GM23248 (cell line): ENCODE measurements at places on chromosomes 16 and 17.

DNA sequence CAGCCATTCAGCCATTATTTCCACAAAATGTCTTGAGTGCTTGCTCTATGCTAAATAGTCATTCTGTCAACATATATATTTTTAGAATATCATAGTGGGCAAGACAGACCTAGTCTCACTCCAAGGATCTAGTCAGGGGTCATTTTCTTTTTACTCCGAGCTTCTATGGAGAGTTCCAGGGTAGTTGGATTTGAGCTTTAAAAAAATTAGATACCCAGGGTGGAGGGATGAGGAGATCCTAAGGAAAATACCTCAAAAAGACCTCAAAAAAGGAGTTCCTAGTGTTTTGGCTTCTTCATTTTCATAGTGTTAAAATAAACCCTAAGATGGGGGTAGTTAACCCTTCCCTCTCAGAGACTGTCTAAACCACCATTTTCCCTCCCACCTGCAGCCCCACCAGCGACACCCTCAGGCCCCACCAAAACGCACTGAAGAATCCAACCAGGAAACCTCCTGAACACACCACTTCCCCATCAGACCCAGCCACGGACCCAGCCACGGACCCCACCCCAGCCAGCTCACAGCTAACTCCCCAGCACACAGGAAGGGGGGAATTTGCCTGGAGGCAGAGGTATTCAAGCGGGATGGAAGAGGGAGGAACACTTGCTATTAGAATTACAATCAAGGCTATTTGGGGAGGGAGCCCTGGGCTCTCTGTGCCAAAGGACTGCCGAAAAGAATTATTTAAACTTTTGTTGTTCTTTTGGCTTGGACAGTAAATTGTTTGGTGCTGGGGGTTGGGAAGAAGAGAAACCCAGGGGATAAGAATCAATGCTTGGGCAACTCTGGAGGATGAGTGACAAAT is 2.2 kb downstream of the ETV4 start:
- no peak for DNase-seq

DNA sequence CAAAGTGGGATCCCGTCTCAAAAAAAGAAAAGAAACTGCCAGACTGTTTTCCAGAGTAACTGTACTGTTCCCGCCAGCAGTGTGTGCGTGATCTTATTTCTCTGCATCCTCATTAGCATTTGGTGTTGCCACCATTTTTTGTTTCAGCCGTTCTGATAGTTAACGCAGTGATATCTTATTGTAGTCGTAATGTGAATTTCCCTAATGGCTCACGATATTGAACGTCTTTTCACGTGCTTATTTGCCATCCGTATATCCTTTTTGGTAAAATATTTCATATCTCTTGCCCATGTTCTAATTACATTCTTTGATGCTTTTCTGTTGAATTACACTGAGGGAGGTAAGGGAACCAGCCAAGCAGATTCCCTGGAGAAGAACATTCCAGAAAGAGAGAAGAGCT is 92.4 kb downstream of the SEC14L1 start:
- no peak for DNase-seq

DNA sequence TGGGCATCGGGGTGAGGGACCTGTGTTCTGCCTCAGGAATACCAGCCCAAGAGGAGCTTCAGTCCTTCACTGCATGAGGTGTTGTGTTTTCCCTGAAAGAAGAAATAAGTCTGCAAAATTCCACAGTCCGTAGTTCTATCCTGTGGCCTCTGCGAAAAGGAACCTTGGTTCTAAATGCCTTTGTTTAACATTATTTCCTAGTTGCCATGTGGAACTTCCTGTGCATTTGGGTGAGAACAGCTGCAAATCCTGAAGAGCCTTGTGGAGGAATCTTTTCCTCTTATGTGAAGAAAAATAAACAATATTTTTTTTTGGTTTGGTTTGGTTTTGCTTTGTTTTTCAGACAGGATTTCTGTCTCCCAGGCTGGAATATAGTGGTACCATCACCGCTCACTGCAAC is 9.8 kb downstream of the PSKH1 start:
- no peak for DNase-seq

DNA sequence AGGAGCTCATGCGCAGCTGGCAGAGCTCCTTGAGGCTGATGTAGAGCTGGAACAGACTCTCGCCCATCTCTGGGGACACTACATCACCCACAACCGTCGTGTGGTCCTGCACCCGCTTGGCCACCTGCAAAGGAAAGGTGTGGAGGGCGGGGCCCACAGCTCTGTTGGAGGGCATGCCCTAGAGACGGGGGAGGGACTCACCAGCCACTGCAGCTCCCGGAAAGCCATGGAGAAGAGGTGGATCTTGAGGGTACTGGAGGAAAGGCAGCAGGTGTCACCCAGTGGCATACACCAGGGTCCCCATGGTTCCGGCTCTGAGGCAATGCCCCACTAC is 8.6 kb downstream of the UNC13D start:
- DNase-seq, result no peak

DNA sequence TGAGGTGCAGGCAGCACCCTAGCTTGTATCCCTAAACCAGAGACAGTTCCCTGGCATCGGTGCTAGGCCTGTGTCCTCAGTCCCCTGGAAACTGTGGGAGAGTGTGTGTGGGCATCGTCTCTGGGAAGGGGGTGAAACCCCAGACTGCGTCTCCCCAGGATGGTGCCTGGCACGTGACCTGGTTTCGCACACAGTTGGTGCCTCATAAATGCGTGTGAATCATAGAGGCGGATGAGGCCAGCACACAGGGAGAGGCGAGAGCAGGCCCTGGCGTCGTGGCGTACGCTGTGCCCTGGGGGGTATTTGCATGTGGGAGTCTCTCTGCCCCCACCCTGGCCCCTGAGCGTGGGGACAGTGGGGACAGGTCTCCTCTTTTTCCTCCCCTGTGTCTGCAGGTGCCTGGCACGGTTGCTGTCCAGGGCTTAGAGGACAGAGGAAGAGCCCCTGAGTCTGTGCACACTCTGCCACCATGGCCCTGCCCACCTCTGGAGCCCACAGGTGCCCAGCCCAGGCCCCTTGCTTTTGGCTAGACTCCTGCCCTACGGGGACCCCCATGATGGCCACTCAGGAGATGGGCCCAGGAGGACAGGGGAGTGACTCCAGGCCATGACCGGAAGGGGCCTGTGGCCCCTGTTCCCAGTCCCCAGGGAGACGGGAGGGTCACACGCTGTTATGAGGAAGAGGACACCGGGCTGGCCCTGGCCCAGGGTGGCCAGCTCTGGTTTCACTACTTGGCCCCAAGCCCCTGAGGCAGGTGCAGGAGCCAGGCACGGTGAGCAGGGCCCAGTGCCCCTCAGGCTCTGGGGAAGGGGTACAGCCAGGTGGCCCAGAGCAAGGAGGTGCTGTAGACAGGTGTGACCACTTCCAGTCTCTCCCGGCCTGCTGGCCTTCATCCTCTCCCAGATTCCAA is 1.3 kb upstream of the FSCN2 start:
- DNase-seq, result no peak

- DNase-seq, result no peak
Observed at GRCh38 chr16:61413021-61413420, 623.2 kb downstream of the CDH8 start.

DNA sequence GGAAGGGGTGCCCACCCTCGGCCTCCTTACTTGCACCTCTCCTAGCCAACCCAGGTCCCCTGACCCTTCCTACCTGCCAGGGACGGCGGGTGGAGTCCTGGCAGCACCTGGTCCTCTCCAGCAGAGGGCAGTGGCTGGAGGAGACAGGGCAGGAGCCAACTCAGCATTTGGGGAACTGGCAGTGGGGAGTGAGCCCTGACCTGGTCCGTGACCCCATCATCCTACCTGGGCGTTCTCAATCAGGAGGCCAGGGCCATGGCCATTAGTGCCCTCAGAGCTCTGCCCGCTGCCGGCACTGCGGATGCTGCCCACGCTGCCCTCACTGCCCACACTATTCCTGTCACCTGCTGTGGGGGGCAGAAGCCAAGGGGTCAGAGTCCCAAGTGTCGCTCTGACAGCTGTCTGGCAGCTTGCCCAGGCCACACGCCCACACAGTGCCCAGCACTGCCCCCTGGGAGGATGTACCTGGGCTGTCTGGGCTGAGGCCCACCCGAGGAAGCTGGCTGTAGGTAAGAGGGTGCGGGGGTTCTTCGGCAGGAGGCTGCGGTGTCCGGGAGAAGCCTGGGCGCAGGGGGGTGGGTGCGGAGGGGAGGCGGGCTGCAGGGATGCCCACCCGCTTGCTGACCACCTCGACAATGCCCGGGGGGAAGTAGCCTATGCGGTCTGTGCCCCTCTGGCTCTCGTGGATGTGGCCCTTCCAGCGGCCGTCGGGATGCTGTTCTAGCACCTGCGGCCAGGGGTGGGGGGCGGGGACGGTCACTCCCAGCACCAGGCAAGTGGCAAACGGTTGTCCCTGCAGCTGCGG is 10.8 kb downstream of the CASKIN2 start:
- peak; percentile 48 for DNase-seq

DNA sequence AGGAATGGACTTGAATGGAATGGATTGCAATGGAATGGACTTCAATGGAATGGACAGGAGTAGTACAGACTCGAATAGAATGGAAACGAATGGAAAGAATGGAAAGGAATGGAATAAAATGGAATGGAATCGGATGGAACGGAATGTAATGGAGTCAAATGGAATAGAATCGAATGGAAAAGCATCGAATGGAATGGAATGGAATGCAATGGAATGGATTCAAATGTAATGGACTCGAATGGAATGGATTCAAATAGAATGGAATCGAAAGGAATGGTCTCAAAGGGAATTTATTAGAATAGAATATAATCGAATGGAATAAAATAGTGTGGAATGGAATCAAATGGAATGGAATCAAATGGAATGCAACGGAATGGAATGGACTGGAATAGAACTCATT is 484.9 kb upstream of the WSB1 start:
- no peak for DNase-seq

- DNase-seq, result peak; percentile 84
Observed at GRCh38 chr16:89363621-89364393, 126.6 kb downstream of the ANKRD11 start.

DNA sequence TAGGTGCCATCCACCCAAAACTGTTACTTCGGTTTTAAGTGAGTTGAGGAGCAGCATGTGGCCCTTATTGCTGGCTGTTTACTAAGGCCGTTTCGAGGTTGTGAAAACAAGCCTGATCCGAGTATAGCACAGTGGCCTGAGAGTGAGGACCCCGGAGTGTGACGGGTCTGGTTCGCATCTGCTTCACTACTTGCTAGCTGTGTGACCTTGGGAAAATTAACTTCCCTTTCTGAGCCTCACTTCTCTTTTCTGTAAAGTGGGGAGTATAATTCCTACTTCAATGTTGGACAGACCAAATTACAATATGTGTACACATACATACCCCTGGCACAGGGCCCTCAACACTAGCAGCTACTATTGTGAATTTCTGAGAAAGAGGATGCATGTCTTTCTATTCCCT is 11.7 kb upstream of the HEATR6 start:
- no peak for DNase-seq

DNA sequence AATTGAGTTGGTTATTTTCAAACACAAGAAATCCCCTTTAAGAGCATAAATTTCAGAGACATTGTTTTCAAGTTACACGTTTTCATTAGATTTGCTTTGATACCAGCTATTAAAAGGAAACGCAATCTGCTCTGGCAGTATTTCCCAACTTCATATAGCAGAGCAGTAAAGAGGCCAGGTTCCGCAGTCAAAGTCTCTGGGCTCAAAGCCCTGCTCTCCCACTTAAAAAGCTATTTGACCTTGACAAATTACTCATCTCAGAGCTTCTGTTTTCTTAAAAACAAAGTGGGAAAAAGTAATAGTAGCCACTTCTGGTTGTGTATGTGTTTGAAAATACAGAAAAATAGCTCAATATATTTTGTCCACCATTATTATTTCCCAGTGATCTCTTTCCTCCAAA is 89.7 kb upstream of the CDYL2 start:
- no peak for DNase-seq

DNA sequence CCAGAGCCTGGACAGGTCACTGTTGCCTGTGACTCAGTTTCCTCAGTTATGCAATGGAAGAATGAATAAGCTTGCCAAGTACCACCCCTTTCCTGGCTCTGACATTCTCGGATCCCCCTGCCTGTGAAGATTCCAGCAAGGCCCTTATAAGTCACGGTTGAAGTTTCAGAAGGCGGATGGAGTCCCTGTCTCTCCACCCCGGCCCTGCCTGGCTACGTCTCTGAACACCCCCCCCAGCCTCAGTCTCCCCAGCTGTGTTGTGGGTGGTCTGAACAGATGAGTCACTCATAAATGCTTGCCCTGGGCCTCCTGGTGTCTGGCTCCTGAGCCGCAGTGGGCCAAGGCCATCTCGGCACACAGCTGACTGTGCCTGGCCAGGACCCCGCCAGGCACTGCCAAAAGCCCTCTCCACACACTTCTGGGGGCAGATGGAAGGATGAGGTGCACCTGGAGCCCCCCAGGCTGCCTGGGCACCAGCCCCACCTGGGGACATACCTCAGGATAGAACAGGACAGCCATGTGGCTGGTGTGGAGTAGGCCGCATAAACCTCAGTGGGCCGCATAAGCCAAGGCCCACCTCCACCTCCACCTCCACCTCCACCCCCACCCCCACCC is 15.4 kb downstream of the VASN start:
- DNase-seq, result peak; percentile 57

DNA sequence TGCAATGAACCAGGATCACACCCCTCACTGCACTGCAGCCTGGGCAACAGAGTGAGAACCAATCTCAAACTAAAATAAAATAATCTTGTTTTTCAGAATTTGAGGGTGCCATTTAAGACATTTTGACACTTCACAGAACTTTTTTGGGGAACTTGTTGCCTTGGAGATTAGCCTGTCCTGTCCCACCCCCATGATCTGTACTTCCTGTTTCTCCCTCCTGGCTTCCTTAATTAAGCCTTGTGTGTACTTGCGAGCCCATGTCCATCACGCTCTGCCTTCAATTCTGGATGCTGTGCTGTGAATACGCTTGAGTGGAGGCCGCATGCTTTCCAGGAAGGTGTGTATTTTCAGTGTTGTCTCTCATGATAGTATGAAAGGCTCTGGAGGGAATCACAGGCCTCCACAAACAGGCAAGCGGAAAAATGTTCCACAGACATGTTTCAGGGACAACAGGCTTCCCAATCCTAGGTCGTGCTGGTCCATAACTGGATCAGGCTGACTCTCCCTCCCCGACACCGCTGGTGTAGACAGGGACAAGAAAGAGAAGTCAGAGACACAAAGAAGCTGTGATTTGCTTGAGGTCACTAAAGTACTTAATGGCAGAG is 56.9 kb downstream of the NOS2 start:
- no peak for DNase-seq

DNA sequence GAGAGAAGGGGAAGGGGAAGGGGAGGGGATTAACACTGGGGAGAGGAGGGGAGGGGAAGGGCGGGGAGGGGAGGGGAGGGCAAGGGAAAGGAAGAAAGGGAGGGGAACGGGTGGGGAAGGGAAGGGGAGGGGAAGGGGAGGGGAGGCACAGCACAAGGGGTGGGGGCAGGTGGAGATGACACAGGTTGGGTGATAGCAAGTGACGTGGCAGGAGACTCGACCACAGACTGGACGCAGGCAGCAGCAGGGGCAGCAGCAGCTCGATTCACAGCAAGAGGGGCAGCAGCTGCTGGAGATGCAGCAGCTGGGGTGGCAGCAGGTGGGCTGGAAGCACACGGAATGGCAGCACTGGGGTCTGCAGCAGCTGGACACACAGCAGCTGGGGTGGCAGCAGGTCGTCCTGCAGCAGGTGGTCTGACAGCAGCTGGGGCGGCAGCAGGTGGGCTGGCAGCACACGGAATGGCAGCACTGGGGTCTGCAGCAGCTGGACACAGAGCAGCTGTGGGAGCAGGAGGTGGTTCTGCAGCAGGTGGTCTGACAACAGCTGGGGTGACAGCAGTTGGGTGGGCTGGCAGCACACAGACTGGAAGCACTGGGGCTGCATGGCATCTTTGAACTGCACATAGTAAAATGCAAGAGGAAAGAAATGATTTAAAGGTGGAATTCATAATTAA is at the start of gene KRTAP4-16:
KRTAP4-16 (minus strand) TSS at position 624 of the 674 bp plus-strand sequence; CDS start at position 624, 0 bp downstream.
- no peak for DNase-seq
